ENCODE measurements at places on chromosomes 16 and 17.

- DNase-seq: no peak
Measured at GRCh38 chr17:81549826-81550225, 2.3 kb downstream of the FAAP100 start.

GRCh38 chr16:73845238-73846006, 451.2 kb upstream of the PSMD7 start:
- no peak for DNase-seq

- no peak for DNase-seq
Measured at GRCh38 chr17:33285413-33285812, 7.7 kb downstream of the ASIC2 start.

- DNase-seq: no peak
Measured at GRCh38 chr16:66903544-66904427, 14.9 kb downstream of the CDH16 start.

Data from stimulated activated CD4-positive, alpha-beta T cell treated with anti-CD3 and anti-CD28 coated beads, Interleukin-4, amount 100 ng/mL, for 48 hours (primary cell).